ENCODE measurements at places on chromosomes 1 and 21.

DNA sequence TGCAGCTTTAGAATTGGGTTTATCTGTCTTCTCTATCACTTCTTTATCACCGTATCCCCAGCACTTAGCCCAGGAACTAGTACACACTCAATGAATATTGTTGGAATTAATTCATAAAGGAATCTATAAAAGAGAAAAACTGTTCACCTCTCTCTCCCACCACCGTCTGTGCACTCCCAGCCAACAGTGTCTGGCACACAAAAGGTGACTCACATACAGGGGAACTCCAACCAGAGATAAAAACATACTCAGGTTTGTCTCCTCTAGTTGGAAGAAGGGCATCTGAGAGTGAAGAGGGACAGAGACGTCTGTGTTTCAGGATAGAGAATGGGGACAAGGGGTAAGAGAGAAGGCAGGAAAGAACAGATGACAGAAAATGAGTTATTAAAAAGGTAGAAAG lies 10.0 kb downstream of the ITLN1 start:
- no peak for DNase-seq

- DNase-seq = no peak
These were observed 547 bp downstream of the PDPN start for GRCh38 chr1:13583966-13584791.

- no peak for DNase-seq
These were observed 46.0 kb upstream of the MACF1 start for GRCh38 chr1:39158327-39159086.

- no peak for DNase-seq
These were observed 36.6 kb downstream of the NIBAN1 start for GRCh38 chr1:184937729-184938128.

DNA sequence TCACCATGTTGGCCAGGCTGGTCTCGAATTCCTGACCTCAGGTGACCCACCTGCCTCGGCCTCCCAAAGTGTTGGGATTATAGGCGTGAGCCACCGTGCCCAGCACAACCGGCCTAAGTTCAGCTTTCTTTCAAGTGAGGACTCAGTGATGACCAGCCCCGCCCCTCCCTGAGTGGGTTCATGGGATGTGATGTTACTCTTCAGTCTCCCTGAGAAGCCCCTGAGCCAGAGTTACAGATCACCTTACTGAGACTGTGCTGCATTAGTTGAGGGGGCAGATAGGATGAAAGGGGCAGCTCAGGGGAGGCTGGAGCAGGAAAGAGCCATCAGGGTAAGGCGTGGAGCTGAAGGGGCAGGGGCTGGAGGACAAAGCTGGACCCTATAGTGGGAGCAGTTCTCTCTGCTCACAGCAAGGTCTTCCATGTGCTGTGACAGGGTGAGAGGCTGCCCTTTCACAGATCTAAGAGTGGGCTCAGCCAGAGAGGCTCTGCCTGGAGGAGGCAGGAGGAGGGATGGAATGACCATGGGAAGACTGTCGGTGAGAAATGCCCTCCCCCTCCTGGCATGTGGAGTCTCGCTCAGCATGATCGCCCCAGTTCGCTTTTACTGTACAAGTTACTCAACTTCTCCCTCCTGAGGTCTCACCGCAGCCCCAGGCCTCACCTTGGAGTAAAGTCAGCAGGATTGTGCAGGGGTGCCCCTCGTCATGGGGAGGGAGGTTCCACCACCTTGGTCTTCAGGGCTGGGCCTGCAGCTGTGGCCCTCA lies 13.4 kb downstream of the SH2D2A start:
- no peak for DNase-seq

DNA sequence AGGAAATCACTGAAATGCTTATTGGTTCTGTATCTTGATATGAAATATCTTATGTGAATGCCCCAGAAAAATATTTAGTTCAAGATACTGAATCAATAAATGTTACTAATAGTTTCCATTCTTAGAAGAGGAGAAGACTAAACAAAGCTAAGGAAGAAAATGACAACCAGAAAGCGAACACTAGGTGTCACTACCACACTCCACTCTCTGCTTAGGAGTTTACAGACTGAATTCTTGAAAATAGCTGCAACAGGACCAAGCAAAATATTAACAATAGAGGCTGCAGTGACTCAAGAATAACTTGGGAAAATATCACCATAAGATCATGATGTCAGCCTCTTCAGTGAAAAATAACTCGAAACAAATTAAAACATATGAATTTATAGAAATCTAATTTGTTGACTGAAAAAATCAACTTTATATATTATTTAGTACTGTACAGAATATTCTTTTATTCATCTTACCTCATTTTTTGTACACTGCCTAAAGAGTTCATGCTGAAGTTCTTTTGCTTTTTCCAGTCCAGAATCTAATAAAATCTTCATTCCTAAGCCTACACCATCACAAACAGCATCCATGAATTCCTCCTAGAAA lies 61.6 kb downstream of the KIF14 start:
- peak; percentile 27 for DNase-seq

DNA sequence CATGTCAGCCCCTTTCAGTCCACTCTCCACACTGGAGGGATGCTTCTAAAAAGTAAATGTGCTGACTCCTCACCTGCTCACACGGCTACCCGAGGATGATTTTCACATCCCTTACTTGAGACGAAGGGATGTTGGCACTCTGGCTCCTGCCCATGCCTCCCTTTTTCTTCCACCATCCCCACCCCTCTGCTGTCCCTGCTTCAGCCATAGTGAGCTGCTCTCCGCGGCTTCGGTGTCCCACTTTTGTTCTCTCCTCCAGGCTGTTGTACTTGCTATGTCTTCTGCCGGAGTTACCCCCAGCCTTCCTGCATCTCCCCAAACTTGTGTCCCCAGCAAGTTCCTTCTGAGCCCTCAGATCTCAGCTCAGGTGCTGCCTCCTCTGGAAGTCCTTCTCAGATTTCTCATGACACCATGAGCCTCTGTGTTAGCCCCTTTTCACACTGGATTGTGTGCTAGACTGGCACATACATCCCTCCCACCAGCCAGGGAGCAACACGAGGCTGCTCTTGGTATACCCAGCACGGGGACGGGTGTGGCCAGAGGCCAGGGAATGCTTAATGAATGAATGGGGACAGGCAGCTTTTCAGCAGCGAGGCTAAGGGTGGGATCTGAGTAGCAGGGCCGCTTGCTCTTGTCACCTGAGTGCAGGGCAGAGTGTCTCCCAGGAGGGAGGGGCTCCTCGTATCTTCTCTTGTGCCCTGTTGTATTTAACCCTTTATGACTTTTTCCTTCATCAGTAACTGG lies 1.3 kb downstream of the ACOT11 start:
- no peak for DNase-seq

- no peak for DNase-seq
These were observed 43.9 kb downstream of the ABCG1 start for GRCh38 chr21:42262831-42263231.

- DNase-seq = no peak
These were observed 10.8 kb downstream of the CFAP45 start for GRCh38 chr1:159889202-159889601.

GRCh38 chr1:226059709-226060108 lies 2.8 kb upstream of the H3-3A start:
- no peak for DNase-seq

DNA sequence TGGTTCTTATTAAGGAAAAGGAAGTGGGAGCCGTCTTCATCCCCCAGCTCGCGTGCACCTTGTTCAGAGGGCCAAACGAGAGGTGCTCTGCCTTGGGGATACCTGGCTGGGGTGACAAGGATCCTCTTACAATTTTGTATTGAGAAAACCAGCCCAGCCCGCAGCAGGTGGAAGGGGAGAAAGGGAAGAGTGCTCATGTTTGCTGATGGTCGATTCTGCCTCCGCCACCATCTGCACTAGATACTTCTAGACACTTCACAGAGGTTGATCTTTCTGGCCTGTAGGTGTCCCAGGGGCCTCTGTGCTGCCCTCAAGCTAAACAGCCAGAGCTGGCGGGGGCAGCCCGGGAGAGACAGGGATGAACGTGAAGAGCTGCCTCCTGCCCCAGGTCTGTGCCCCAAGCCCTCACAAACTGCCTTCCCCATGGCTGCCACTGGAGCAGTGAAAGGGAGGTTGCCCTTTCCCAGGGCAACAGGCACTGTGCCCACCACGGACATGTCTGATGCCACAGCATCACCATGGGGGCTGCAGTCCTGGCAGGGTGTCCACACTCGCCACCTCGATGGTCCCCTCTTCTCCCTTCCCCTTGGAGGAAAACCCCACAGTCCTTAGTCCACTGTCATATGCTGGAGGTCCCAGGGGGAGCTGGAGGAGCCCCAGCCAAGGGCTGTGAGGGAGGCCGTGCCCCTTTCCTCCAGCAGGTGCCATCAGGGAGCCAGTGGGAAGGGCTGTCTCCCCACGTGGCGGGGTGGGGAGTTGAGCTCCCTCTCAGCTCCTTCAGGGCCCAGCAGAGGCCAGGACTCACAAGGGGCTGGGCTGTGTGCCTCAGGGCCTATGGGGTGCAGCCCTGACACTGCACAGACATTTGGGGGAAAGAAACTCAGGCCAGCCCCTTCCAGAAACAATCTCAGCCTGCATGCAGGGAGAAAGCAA lies 8.1 kb downstream of the ADPRS start:
- no peak for DNase-seq
